AG09309 (cell line): ENCODE measurements at places on chromosomes 4 and X.

- no peak for DNase-seq
These were observed 96.3 kb downstream of the MAML3 start for GRCh38 chr4:140057701-140058100.

GRCh38 chr4:140986045-140986444 is 147.2 kb downstream of the RNF150 start:
- DNase-seq: no peak

DNA sequence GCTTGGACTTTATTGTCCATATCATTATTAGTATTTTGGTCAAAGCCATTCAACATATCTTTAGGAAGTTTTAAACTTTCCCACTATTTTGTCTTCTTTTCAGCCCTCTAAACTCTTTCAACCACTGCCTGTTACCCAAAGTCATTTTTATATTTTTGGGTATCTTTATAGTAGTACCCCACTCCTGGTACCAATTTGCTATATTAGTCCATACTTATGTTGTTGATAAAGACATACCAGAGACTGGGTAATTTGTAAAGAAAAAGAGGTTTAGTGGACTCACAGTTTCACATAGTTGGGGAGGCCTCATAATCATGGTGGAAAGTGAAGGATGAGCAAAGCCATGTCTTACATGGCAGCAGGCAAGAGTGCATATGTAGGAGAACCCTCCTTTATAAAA is 271.4 kb downstream of the KLHL4 start:
- DNase-seq: no peak

DNA sequence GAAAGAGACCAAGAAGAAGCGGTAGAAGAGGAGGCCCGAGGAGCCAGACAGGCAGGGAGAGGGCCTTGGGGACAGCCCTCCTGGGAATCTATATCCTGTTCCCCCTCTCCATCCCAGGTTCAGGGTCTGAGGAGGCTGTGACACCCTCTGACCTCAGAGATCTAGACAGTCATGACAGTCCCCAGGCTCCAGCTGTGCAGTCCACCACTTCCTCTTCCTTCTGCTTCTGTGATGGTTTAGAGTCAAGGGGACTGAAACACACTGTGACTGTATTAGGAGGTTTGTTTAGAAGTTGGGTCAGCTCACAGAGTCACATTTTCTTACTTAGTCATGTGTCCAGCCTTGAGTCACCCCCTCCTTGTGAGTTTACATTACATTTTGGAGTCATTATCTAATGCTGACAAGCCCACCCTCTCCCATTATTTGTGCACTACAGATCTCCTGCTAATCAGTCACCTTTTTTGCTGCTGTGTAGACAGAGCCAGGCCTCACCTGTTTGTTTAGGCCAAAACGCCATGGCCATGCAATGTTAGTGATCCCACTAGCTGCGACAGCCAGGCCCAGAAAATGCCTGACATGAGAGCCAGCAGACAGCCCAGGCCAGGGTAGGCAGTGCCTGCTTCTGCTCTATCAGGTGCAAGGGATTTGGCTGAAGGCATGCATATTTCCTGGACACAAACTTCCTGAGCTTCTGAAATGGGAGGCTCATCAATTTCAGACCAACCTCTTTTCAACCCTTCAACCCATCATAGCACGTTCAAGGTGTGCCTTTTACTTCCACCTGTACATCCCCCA is 26.0 kb downstream of the MANBA start:
- no peak for DNase-seq

DNA sequence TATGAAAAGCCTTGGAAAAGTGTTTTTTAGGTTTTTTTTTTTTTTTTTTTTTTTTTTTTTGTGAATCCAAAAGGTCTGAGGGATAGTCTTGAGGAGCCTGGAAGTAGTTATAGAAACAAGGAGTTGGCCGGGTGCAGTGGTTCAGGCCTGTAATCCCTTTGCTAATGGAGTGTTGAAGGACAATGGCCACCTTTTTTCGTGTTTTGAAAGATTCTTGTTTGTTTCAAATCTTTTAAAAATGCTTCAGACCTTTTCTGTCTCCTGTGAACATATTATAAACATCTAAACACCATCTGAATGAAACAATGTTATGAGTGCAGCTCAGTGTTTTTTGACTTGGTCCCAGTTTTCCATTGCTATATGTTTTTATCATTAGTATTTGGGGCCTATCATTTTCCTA is 177.8 kb downstream of the SOWAHB start:
- no peak for DNase-seq

DNA sequence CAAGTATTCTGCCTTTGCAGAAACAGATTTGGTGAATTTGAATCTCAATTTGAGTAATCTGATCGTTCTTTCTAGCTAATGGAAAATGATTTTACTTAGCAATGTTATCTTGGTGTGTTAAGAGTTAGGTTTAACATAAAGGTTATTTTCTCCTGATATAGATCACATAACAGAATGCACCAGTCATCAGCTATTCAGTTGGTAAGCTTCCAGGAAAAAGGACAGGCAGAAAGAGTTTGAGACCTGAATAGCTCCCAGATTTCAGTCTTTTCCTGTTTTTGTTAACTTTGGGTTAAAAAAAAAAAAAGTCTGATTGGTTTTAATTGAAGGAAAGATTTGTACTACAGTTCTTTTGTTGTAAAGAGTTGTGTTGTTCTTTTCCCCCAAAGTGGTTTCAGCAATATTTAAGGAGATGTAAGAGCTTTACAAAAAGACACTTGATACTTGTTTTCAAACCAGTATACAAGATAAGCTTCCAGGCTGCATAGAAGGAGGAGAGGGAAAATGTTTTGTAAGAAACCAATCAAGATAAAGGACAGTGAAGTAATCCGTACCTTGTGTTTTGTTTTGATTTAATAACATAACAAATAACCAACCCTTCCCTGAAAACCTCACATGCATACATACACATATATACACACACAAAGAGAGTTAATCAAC is 15.3 kb downstream of the PLP1 start:
- DNase-seq: no peak

DNA sequence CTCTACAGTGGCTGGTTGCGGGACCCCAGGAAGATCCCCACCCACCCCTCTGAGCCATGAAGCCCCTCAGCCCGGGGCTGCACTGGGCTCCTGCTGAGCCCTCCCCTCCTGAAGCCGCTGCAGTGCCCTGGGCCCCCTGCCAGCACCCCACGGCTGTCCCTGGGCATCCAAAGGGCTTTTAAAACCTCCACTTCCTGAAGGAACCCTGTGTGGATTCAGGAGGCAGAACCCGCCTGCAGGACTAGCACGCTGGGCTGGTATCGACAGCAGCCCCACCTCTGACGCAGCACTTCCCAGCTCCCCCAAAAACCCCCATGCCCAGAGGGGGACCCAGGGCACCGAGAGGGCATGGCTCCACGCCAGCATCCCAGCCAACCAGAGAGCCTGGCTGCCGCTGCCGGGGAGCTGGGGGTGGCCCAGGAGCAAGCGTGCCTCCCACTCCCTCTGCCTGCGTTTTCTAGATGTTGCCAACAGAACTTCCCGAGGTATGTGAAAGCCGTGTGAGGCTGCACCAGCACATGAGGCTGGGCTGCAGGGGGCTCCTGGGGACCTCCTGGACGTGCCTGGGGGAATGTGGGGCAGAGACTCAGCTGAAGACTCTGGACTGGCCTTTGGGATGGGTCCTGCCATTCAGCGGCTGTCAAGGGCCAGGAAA is 6.3 kb downstream of the MXD4 start:
- no peak for DNase-seq

DNA sequence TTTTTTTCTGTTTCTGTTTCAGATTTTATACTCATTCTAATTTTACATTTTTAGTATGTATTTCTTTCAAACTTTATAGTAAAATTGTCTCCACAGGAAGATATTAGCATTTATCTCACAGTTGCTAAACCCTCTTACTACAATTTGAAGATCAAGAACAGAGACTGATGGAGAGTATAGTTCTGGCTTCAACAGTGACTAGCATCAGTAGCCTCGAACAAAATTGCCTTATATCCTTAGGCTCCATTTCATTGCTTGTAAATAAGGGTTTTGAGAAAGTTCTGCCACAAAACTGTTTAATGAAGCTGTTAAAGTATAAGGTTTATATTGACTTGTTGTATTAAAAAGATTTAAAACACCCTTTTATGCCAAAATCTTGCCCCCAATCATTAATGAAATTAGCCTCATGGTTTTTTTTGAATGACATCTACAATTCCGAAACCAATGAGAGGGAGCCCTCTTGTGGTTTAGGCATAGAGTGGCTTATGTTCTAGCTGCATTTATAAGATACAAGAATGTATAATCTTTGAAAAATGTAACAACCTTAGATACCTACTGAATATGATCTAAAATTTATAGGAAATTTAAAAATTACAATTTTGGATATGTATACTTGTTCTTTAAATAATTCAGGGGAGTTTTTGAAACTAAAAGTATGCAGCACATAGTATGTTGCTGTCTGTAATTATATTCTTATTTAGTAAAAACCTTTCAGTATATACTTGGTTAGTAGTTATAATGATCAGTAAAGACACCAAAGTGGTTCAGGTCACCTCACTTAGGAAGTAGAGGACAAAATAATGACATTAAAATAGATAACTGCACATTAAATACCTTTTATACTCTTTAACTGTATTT is 109.8 kb upstream of the HPGD start:
- peak; percentile 3 for DNase-seq

- no peak for DNase-seq
These were observed 31.0 kb downstream of the TMEM131L start for GRCh38 chr4:153497091-153497531.

DNA sequence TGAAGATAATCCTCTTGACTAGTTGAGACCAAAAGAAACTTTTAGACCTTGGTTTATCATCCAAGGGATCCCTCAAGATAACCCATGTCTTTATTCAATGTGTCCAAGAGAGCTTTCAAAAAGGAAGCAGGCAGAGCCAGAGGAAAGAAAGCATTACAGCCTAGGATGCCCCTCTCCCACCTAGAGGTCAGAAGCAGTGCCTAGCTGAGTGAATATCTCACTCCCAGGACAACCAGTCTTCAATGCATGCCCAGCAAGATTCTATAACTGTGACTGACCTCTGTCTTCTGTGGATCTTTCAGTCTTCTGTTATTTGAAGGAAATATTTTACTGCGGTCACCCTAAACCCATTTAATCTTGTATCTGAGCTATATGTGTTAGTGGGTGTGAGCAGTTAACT is 537.2 kb upstream of the CPEB2 start:
- DNase-seq: no peak
